SJCRH30 (cell line): ENCODE measurements at places on chromosomes 13 and 19.
A peak's percentile ranks its signal among the peaks of the same experiment; 100 is the strongest.

- DNase-seq: no peak
Observed at GRCh38 chr19:734716-735115, 16.2 kb upstream of the MISP start.

GRCh38 chr13:94212196-94212595 is 267.3 kb downstream of the DCT start:
- DNase-seq: no peak

GRCh38 chr19:1856345-1856697 is 7.1 kb downstream of the KLF16 start:
- peak; percentile 57 for DNase-seq

GRCh38 chr13:31884556-31884955 is 145.2 kb downstream of the RXFP2 start:
- DNase-seq: no peak

- no peak for DNase-seq
Observed at GRCh38 chr13:61086087-61086486, 329.6 kb downstream of the PCDH20 start.

GRCh38 chr13:99264051-99264450 is 5.9 kb upstream of the GPR18 start:
- no peak for DNase-seq
